ENCODE measurements at places on chromosomes 12 and 14.

- no peak for DNase-seq
Measured at GRCh38 chr12:5533368-5533767, 101.5 kb downstream of the NTF3 start.

GRCh38 chr12:6952121-6952862 is 1.1 kb downstream of the PTPN6 start:
- peak; percentile 41 for DNase-seq

DNA sequence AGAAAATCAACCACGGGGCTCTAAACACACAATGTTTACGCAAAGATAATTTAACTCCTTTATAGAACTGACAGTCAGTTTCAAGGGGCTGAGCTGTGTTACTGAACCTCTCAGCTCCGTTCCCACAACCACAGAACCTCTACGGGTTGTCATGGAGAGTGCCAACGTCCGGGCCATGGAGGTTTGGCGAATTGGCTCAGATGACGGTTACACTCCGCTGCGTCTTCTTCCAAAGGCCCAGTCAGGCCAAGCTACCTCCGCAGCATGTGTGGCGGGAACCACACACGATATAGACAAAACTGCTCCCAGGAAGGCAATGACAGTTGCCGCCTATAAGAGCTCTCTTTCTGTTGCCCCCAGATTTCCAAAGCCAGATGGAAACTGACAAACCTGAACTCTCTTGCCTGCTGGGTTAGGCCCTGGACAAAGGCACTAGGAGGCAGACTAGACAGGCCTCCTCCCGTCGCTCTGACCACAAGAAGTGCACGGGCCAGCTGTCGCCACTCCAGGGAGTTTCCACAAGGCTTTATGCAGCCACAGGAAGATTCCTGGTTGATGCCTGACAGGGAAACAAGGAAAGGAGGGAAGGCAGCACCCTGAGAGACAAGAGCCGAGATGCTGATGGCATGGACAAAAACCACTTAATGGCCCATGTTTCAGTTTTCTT is 30.3 kb downstream of the CCDC88C start:
- no peak for DNase-seq

GRCh38 chr12:27530157-27530922 is 6.3 kb downstream of the PPFIBP1 start:
- DNase-seq: no peak

GRCh38 chr14:101631199-101631598 is 69.9 kb downstream of the DIO3 start:
- DNase-seq: no peak

GRCh38 chr12:76007640-76008039 is 23.9 kb downstream of the PHLDA1 start:
- DNase-seq: no peak

DNA sequence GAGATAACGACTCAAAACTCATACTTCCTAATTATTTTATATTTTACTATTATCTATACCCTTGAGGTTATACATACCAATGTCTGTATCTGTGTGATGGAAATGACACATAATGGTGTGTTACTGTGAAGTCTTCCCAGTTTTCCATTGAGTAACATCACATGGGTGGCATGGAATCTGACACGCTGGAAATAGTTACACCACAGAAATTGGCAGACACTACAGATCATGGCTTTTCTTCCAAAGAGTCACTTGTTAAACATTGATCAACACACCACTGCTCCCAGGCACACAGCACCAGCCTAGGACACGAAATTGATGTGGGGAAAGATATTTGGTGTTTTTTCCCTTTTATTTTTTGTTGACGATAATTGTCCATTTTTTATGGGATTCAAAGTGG is 33.0 kb upstream of the VWF start:
- no peak for DNase-seq

GRCh38 chr14:20059745-20060144 is at the start of gene OR4L1:
OR4L1 (plus strand) TSS chr14:20060045; CDS start chr14:20060045, 0 bp downstream.
- DNase-seq: no peak

DNA sequence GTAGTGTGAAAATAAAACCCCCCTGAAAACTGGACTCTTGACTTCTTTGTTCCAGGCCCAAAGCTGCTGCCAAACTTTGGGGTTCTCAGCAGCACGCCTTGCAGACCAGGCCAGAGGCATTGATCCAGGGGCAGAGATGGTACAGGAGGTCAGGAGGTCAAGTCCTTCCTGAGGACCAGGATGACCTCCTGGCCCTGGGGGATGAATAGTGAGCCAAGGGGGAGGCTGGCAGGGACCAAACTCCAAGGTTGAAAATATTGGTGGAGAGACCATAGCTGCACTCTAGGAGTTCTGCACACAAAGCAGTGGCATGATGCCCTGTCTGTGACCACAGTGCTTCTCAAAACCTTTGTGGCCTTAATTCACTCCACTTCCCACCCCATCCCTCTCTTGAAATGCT is 12.1 kb downstream of the SLC10A1 start:
- DNase-seq: no peak

GRCh38 chr12:171743-172676 is 41.9 kb downstream of the SLC6A12 start:
- DNase-seq: no peak

- DNase-seq: no peak
Measured at GRCh38 chr14:98946940-98947339, 325.1 kb downstream of the BCL11B start.

- no peak for DNase-seq
Measured at GRCh38 chr12:49976557-49976956, 3.8 kb downstream of the AQP6 start.
